ENCODE measurements at places on chromosomes 13 and 19. TPM values are rescaled to one million over a fixed set of nuclear protein-coding genes. Genes with fewer than 3 reads are reported as not detected.

- no peak for DNase-seq
Observed at GRCh38 chr19:12162513-12162881, 399 bp upstream of the ZNF136 start.

GRCh38 chr13:52599037-52599847 is 43.0 kb upstream of the HNRNPA1L2 start:
- no peak for DNase-seq

GRCh38 chr13:99955107-99955746 is 16.3 kb downstream of the ZIC5 start:
- no peak for DNase-seq

DNA sequence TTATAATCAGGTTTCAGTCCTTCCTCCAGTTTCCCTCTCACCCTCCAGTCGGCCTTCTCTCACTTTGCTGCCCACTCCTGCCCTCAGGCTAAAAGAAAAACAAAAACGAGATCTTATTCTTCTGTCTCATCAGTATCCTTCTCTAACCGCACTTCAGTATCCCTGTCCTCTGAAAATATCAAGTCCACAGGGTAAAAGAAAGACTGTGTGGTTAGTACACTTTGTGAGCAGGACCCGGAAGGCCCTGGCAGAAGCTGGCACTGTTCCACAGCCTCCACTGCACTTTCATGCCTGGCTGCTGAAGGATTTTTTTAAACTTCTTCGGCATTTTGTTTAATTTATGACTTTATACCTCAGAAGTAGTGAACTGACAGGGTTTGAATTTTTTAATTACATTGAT is 51.8 kb downstream of the TM9SF2 start:
- no peak for DNase-seq

DNA sequence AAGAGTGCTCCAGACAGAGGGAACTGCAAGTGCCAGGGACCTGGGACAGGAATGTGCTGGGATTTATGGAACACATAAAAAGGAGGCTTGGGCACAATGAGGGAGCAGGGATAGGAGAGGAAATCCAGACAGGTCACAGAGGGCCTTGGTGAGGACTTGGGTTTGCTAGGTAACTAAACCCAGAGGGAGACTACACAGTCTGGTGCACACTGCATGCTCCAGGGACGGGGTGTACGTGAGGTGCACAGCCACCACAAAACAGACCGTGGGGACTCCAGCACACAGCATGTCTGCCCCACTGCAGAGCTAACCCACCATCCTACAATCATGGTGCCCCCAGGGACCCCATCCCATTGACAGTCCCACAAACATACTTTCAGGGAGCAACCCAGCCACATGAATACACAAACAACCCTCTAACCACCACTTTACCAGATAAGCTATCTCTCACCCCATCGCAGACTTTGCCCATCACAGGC is 5.5 kb upstream of the ZFP36 start:
- DNase-seq: no peak

- DNase-seq: no peak
Observed at GRCh38 chr13:32581177-32581786, 5.0 kb upstream of the PDS5B start.

DNA sequence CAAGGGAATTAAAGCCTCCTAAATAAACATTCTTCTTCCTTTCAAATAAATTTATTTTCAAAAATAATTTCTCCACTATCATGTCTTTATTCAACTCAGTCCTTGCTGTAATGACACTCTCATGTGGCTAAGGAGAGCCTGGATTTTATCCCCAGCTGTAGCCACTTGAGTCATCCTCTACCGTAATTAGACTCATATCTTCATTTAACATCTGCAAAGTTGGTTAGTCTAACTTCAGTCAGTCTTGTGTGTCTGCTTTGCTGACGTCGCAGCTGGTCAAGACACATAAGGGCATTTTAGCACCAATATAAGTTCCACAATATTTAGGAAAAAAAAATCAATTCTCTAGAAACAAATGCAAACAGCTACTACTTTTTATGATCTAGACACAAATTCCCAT is 776.4 kb upstream of the ATXN8OS start:
- no peak for DNase-seq

- no peak for DNase-seq
Observed at GRCh38 chr13:95256091-95256490, 45.2 kb downstream of the ABCC4 start.

DNA sequence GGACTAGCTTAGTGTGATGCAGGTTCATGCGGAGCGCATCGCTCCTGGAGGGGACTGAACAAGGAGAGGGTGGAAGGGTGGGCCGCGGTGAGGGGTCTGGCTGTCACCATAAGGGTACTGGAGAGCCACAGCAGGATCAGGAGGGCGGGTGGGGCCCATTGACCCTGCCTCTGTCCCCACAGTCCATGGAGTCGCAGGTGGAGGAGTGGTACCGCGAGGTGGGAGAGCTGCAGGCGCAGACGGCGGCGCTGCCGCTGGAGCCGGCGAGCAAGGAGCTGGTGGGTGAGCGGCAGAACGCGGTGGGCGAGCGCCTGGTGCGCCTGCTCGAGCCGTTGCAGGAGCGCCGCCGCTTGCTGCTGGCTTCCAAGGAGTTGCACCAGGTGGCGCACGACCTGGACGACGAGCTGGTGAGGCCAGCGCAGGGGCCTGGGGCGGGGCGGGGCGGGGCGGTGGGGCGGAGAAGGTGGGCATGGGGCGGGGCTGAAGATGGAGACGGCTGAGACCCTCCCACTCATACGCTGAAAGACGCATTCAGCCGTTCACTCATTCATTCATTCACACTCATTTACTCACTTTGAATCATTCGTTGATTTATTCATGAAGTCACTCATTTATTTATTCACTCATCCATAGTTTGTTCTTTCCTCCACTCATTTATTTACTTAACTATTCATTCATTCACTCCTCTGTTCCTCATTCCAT is 27.5 kb upstream of the SHKBP1 start:
- peak; percentile 84 for DNase-seq

DNA sequence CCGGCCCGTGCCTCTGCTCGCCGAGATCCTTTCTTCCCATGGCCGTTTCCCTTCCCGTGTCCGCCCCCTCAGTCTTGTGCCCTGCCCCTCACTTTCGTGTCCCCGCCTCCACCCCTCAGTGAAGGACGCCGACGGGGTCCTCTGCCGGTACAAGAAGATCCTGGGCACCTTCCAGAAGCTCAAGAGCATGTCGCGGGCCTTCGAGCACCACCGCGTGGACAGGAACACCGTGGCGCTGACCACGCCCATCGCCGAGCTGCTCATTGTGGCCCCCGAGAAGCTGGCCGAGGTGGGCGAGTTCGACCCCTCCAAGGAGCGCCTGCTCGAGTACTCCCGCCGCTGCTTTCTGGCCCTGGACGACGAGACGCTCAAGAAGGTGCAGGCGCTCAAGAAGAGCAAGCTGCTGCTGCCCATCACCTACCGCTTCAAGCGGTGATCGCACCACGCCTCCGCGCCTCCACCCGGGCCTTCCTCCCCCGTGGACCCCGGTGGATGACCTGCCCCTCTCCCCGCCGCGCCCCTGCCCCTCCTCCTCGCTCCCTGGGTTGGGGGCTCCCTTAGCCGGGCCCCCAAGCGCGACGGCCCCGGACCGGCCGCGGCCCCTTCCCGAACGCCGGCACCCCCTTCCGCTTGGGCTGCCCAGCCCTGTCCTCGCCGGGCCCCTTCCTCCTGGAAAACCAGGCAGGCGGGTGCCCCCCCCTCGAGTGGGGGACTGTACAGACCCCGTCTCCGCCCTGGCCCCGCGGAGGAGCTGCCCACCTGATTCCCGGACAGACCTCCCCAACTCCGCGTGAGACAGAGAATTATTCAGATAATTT is 2.3 kb upstream of the U2AF2 start:
- no peak for DNase-seq

- no peak for DNase-seq
Observed at GRCh38 chr13:79604752-79605151, 123.8 kb downstream of the NDFIP2 start.

- DNase-seq: no peak
Observed at GRCh38 chr13:98978280-98978679, 416 bp upstream of the DOCK9 start.

DNA sequence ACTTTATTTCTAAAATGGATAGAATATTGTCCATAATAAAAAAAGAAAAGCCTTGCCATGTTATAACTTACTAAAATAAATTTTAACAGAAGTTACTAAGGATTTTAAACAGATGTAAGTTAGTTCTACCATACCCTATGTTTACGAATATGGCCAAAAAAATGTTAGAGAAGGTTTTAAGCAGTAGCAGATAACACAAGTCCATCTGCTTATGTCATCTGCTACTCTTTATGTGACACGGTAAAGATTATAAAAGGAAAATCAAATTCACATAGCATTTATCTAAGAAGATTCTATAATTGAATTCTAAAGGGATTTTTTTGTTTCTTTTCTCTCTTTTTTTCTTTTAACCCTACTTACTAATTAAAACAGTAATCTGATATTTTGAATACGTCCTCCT is 114.2 kb upstream of the MIR17HG start:
- no peak for DNase-seq

- no peak for DNase-seq
Observed at GRCh38 chr13:106381091-106381490, 154.4 kb downstream of the EFNB2 start.

- DNase-seq: no peak
Observed at GRCh38 chr19:7855426-7856108, 18.6 kb downstream of the PRR36 start.

DNA sequence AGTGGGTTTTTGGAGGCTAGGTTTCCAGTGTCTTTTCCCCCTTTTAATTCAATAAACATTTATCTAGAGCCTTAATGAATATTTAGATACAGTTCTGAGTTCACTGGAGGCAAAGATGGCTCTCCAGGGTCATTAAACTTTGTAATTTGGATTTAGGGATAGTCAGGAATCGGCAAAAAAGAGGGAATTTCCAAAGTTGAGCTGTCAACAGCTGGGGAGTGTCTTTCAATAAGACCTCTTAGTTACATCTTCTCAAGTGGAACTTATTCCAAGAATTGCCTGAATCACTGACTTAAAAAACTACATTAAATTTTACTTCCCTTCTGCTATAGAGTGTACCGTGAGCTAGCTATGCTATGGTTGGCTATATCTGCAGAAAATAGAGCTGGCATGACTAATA is 2.0 kb downstream of the LRCH1 start:
- no peak for DNase-seq

DNA sequence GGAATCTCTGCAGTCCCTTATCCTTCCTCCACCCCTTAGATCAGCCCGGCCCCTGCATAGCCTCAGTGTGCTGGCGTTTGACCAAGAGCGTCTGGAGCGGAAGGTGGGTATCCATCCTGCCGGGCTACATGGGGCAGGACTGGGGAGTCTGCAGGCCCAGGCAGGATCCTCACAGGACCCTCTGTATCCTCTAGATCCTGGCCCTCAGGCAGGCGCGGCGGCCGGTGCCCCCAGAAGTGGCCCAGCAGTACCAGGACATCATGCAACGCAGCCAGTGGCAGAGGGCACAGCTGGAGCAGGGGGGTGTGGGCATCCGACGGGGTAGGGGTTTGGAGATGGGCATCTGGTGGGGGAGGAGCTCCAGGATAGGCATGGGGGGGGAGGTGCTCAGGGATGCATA is 8.9 kb downstream of the PODNL1 start:
- DNase-seq: no peak

DNA sequence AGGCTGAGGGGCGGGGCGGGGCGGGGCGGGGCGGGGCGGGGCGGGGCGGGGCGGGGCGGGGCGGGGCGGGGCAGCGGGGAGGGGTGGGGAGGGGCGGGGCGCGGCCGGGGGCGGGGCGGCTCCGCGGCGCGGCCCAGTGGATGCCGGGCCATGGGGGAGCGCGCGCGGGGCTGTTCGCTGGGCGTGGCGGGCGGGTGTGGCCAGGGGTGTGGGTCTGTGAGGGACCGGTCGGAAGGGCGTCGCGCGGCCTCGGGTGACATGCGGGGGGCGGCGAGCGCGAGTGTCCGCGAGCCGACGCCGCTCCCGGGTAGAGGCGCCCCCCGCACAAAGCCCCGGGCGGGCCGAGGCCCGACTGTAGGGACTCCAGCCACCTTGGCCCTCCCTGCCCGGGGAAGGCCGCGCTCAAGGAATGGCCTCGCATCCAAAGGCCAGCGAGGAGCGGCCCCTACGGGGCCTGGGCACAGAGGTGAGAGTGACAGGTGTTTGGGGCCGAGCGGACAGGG is at the start of gene ZFP28:
Gene ZFP28 (plus strand): TSS at position 188 of the 503 bp plus-strand sequence. CDS start 71 bp downstream, at position 259.
- DNase-seq: no peak

DNA sequence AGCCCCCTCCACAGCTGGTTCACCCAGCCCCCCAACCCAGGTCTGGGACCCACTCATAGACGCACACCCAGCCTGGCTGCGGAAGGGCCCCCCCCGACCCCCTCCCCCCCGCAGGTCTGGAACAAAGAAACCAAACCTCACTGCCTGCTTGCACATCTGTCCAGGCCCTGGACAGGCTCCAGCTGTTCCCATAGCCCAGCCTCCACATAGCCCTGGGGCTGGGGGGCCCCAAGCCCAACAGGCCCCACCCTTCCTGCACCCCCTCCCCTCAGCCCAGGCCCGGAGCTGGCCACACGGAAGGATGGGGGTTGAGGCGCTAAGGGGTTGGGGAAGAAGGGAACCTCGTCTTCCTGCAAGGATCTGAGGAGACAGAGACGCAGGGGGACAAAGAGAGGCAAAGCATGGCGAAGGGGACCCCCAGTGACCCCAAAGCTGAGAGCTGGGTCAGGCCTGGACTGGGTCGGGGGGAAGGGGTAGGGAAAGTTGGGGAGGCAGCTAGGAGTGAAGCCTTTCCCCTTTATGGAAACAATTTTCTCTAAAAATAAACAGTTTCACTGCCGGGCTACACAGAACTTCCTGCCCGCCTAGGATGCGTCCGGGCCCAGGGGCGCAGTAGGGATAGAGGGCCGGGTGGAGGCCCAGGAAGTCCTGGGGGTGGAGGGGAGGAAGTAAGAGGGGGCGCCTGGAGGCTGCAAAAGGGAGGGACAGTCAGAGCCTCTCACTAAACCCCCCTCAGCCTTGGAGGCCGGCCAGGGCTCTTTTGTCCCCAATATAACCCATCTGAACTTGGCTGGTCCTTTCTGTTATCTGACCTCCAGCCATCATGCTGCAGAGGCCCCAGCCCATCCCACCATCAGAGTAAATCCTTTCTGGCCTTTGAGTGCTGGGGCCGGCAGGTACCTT is 2.4 kb downstream of the KANK2 start:
- DNase-seq: no peak

GRCh38 chr19:17902701-17903100 is 30.1 kb upstream of the CCDC124 start:
- DNase-seq: no peak

GRCh38 chr19:6372594-6373095 is at the start of gene ALKBH7:
Gene ALKBH7, plus strand, starts transcription at chr19:6372794. Its CDS starts 27 bp downstream, at chr19:6372821.
- peak; percentile 96 for DNase-seq

FXYD3 gene
- total RNA-seq: not detected

RGCC gene
- total RNA-seq: 111 TPM

CDX2 gene
- total RNA-seq: not detected

KLK2 gene
- 0.45 TPM for total RNA-seq

ZNF473 gene
- total RNA-seq: 8.1 TPM

ZNF529 gene
- 15.0 TPM for total RNA-seq

BEST2 gene
- not detected for total RNA-seq

SIGLEC8 gene
- total RNA-seq: not detected

RXFP2 gene
- not detected for total RNA-seq

RASIP1 gene
- total RNA-seq: 0.40 TPM

CAPS gene
- total RNA-seq: 2.6 TPM

TUBB4A gene
- total RNA-seq: 7.3 TPM

ZNF665 gene
- 6.6 TPM for total RNA-seq

KIR2DL4 gene
- not detected for total RNA-seq

PRODH2 gene
- total RNA-seq: not detected

PROZ gene
- total RNA-seq: not detected

SBK2 gene
- total RNA-seq: not detected

NKG7 gene
- total RNA-seq: 85.3 TPM

RETN gene
- not detected for total RNA-seq

Data from activated naive CD8-positive, alpha-beta T cell treated with anti-CD3 and anti-CD28 coated beads for 36 hours (primary cell).